ENCODE measurements at places on chromosomes 7 and 10. TPM values are rescaled to one million over a fixed set of nuclear protein-coding genes. Genes with fewer than 3 reads are reported as not detected.

Gene STRIP2
- total RNA-seq = 21.0 TPM

Gene ERV3-1
- 14.8 TPM for total RNA-seq

Gene TMEM26
- total RNA-seq = not detected

Gene PRKCQ
- total RNA-seq = 57.3 TPM

Gene OPALIN
- total RNA-seq = not detected

Gene APBB1IP
- total RNA-seq = 66.2 TPM

Gene GRID2IP
- not detected for total RNA-seq

Gene PITRM1
- 53.2 TPM for total RNA-seq

Gene CCDC201
- total RNA-seq = not detected

Gene KIF11
- total RNA-seq = 76.2 TPM

Gene CTAGE4
- total RNA-seq = 2.3 TPM

Gene MMRN2
- not detected for total RNA-seq

Gene PRPS1L1
- not detected for total RNA-seq

Gene FANK1
- not detected for total RNA-seq

Gene KIAA1217
- 0.36 TPM for total RNA-seq

Gene SUN1
- 61.3 TPM for total RNA-seq

Gene C10orf105
- total RNA-seq = 0.61 TPM

Gene TRIM8
- total RNA-seq = 54.4 TPM

Gene PYROXD2
- total RNA-seq = 8.6 TPM

Gene BAMBI
- 0.09 TPM for total RNA-seq

Gene GRK5
- 41.6 TPM for total RNA-seq

Gene ATOH7
- not detected for total RNA-seq

Gene GALNT17
- not detected for total RNA-seq

Gene SMKR1
- 7.6 TPM for total RNA-seq

Gene CALHM3
- not detected for total RNA-seq

Gene LRRN3
- total RNA-seq = 138 TPM
